Neural progenitor cell (in vitro differentiated cells): ENCODE measurements at places on chromosomes 7 and 10. TPM values are rescaled to one million over a fixed set of nuclear protein-coding genes. Genes with fewer than 3 reads are reported as not detected.

Gene CALHM2
- total RNA-seq, result 2.1 TPM in 1 of 2 replicates, not detected in the other

Gene CPSF4
- total RNA-seq, result 72.1 and 120 TPM in 2 replicates

Gene TAS2R3
- total RNA-seq, result 1.2 and 2.2 TPM in 2 replicates

Gene ARHGEF5
- total RNA-seq, result 3.7 and 6.4 TPM in 2 replicates

- DNase-seq, result no peak
Measured at GRCh38 chr7:129436335-129436923, 2.2 kb downstream of the STRIP2 start.

DNA sequence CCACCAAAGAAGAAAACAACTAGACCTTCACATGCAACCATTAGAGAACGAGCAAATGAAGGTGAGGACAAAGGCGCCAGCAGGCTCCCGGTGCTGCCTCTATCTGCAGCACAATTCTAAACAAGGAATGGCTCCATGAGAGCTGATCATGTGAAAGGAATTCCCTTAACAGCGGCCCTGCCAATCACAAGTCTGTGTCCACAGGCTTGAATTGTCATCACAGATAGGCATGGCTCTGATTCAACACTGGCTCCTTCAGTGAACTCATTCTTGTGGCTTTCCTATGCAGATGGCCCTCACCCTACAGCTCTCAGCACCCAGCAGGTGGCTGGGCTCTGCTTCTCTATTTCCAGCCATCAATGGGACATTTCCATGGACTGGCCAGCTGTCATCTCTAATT is 36.2 kb downstream of the LAMB1 start:
- peak; percentile 64 for DNase-seq

DNA sequence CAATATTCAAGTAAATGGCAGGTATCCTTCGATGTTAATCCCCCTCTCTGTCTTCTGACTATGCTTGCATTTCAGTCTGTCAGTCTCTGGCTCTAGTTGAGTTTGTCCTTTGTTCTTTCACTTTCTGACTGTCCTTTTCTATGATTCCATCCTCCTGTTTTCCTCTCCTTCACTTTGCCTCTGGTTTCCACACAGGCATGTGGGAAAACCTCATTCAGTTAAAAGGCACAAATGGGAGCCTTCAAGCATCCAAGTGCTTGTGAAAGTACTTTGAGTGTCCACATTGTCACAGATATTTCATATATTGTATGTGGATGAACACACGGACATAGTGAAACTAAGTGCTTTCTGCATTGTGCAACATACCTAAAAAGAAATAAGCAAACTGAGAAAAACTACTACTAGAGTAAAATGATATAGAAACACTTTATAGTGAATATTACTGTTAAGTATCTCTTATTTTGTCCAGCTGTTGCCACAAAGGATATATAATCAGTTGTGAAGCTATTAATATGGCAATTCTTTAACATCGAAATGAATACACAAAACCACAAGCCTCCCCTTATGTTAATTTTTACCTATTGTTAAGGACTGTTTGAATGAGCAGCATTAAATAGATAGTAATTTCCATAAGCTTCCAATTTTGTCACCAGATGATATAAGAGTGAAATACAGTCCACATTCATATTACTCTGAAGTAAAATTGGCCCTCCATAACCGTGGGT is 71.7 kb downstream of the NRBF2 start:
- DNase-seq, result no peak

GRCh38 chr7:37108615-37109014 is 340.0 kb downstream of the ELMO1 start:
- DNase-seq, result no peak

Gene KCP
- 0.06 and 3.5 TPM in 2 replicates for total RNA-seq

- DNase-seq, result no peak
Measured at GRCh38 chr7:139567647-139568345, 44.3 kb downstream of the CLEC2L start.

GRCh38 chr10:118725886-118726500 is 28.8 kb downstream of the CACUL1 start:
- DNase-seq, result no peak

DNA sequence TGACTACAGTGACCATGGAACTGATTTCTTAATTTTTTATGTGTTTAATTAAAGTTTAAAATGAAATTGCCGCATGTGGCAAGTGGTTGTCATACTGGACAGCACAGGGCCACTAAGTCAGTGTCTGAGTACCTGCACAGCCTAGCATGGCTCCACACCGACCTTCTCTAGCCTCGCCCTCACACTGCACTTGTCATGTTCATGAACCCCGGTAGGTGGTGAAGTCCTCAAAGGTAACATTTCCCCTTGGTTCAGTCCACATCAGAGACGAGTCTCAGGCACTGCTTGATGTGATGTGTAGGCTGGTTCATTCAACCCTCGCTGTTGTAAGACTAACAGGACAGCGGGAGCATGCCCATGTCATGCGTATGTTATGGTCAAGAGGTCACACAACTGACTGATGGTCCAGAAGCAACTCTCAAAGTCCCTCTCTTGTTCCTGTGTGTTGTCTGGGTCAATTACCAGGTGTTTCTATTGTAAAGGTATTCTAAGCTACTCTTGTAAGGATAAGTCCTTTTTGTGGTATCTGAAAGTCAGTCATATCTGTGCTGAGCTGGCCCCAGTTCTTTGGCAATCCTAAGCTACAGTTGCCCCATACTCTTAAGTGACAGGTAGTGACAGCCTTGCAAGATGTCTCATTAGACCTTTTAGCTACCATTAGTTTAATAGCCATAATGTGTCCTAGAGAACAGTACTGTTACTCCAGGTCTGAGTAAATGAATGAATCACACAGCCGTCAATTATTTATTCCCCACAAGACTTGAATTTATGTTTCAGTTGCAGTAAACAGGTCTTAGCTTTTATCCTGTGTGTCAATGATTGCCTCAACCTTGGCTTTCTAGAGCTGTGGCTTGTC is 32.9 kb upstream of the ZC3HAV1L start:
- DNase-seq, result no peak

DNA sequence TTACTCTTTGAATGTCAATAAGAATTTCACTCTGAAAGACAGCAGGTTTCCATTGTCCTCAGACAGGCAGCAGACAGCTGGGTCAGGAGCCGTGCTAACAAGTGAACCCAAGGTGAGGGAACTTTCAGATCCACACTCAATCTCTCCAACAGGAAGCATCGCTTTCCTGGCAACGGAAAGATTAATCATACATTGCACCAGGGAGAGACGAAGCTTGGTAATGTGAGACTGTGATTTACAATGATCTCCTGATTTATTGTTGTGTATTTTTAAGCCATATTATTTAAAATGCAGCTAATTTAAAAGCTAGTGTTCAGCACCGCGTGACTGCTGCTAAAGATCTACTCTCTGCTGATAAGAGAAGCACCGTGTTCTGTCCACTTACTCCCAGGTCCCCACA is 17.5 kb upstream of the NOM1 start:
- DNase-seq, result no peak

Gene CTAGE8
- total RNA-seq, result 0.50 and 1.8 TPM in 2 replicates

DNA sequence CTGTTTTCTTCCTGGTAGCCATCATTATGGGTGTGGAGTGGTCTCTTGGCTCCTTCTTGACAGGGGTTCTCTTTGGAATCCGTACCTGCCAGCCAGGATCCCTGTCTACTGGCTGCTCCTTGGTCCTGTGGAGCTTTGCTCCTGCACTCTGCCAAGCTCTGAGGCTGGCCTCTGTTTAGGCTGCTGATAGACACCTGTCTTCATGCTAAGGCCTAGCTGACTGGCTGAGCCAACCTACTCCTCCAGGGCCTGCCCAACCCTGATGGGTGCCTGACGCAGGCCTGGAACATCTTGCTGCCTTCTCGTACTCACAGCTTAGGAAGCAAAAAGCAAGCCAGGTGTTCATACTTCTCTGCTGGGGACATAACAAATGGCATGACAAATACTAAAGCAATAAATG is 333.6 kb upstream of the ZNF32 start:
- no peak for DNase-seq

DNA sequence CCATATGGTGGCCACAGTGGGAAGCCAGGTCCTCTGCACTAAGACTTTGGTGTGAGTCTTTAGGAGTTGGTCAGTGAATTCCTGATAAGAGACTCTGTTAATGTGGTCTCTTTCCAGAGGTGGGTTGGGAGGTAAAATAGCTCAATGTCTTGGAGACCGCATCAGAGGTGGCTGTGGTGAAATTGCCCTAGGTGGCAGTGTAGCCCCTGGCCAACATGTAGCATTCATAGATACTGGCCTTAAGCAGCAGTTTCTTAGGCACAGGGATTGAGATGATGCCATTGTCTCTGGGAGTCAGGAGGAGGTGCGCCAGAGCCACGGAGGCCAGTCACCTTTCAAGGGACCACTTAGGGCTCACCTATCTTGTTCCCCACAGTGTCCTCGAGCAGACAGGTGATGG is 202.8 kb downstream of the CREB5 start:
- DNase-seq, result peak; percentile 57

Gene BCL7B
- total RNA-seq, result 10.4 and 29.9 TPM in 2 replicates

- DNase-seq, result no peak
Measured at GRCh38 chr10:28811639-28812349, 134.5 kb downstream of the BAMBI start.

Gene R3HCC1L
- 21.7 and 26.8 TPM in 2 replicates for total RNA-seq

DNA sequence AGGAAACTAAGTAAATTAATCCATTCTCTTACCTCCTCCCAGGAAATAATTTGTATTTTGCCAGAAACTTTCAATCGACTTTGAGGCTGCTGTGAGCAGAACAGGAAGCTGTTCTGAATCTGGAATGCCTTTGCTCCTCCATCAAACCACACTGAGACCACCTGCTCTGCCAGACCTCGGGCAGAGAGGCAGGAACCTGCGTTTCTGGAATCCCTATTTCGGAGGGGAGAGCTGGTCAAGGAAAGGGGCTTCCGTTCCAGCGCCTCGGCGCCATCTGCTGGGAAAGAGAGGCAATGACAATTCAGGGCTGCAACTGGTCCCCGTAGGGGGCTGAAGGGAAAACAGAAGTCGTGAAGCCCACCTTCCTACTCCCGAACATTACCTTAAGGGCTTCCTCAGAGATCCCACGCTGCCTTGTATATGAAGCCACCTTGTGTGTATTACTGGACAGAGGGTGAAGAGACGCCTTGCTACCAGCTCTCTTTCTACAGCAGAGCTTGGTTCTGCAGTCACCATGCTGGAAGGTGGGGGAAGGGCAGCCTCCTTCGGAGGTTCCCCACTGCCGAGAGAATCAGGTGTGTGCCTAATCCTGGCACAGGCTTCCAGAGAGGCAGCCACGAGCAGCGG is 31.2 kb downstream of the ZNF467 start:
- DNase-seq, result peak; percentile 87

Gene SPDYE9
- total RNA-seq, result not detected in 2 replicates

- no peak for DNase-seq
Measured at GRCh38 chr7:69526570-69526969, 71.7 kb upstream of the AUTS2 start.

GRCh38 chr7:141288626-141289025 is 214.8 kb downstream of the TMEM178B start:
- DNase-seq, result no peak

DNA sequence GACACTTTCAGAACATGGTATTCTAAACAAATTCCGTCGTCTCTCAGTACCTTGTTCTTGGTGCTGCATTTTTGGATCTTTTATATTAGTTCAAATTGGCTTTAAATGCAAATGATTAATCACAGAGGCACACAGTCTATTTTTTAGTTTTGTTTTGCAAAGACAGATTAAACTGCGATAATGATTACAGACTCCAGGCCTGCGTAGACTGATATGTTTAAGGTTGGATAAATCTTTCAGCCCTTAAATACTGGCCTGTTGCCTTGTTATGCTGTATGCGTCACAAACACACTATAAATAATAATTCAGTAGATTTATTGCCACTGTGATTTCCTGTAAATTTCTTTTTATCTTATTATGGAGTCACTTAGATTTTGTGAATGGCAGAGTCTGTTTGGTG is 19.3 kb downstream of the CACNB2 start:
- no peak for DNase-seq

Gene TWIST1
- not detected in 2 replicates for total RNA-seq

Gene LRMDA
- total RNA-seq, result 5.2 TPM in 1 of 2 replicates, not detected in the other

DNA sequence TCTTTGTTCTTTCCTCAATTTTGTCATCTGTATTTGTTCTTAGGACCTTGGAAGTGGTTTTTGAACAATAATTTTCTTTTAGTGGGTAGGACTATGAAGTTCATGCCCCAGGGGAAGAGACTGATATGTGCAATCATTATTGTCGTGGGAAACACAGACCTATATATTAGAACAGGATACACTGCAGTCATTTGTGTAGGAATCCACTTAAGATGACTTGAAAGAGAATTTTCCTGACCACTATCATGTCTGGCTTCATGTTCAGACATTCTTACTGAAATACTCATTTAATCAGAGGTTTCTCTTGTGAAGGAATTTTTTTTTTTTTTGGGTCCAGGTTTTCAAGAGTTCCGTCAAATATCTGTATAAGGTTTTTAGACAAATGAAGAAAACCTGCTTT is 163.6 kb downstream of the SUGCT start:
- no peak for DNase-seq

Gene FAS
- total RNA-seq, result 9.2 and 11.1 TPM in 2 replicates

Gene SLC13A1
- not detected in 2 replicates for total RNA-seq

DNA sequence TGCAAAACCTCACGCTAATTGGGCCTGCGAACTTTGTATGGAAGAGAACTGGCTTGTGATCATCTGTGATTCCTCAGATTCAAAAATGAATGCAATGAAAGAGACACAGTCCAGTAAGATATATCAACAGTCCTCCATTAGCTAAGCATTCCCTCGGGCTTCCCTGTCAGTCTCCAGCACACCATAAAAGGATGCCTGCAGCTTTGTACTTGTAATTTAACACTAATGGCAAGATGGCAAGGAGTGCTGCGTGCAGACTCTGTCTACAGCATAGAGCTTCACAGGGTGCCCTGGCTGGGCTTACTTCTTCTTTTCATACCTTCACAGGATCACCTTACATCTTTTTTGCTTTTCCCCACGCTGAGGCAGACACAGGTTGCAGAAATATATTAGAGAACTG is 200.0 kb downstream of the GFRA1 start:
- DNase-seq, result peak; percentile 48

- DNase-seq, result no peak
Measured at GRCh38 chr7:75953931-75954330, 39.0 kb downstream of the POR start.

- DNase-seq, result peak; percentile 72
Measured at GRCh38 chr7:7653593-7654187, 13.1 kb downstream of the UMAD1 start.

Gene ABI1
- 35.1 and 43.1 TPM in 2 replicates for total RNA-seq

DNA sequence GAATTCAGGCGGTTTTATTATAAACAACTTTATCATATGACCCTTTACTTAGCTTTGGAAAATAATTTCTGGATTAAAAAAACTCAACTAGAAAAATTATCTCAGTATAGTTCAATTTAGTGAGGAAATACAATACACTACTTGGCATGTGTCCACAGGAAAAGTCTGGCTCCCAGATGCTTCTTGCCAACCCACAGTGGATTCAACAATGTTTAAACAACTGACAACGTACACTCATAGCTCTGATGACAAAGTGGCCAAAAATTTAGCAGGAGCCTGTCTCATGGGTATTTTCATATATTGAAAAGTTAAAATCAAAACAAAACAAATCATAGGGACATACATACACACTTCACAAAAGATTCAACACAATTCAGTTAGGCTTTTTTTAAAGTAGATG is 158.8 kb downstream of the SKAP2 start:
- no peak for DNase-seq

GRCh38 chr7:55053651-55054571 is 35.1 kb downstream of the EGFR start:
- no peak for DNase-seq

GRCh38 chr10:101216207-101217043 is 12.8 kb downstream of the LBX1 start:
- DNase-seq, result peak; percentile 54

GRCh38 chr7:123860848-123861247 is 15.9 kb downstream of the HYAL4 start:
- DNase-seq, result no peak

Gene ANXA8
- total RNA-seq, result not detected in 2 replicates
